ENCODE measurements at places on chromosomes 1 and 21.

GRCh38 chr1:53467391-53467790, 8.2 kb downstream of the DMRTB1 start:
- DNase-seq, result no peak

GRCh38 chr1:231266811-231267322, 25.9 kb downstream of the GNPAT start:
- DNase-seq, result no peak

DNA sequence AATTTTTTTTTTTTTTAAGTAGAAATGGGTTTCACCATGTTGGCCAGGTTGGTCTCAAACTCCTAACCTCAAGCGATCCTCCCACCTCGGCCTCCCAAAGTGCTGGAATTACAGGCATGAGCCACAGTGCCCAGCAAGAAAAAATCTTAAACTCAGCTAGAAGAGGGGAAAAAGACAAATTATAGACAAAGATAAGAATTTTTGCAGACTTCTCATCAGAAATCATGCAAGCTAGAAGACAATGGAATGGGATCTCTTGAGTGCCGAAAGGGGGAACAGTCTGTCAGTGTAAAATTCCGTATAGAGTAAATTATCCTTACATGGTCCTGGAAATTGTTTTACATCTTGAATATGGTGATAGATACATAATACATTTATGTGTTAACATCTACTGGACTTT, 294.4 kb downstream of the CAMTA1 start:
- no peak for DNase-seq

- peak; percentile 58 for DNase-seq
These were observed 2.6 kb upstream of the TOR3A start for GRCh38 chr1:179079113-179079761.

DNA sequence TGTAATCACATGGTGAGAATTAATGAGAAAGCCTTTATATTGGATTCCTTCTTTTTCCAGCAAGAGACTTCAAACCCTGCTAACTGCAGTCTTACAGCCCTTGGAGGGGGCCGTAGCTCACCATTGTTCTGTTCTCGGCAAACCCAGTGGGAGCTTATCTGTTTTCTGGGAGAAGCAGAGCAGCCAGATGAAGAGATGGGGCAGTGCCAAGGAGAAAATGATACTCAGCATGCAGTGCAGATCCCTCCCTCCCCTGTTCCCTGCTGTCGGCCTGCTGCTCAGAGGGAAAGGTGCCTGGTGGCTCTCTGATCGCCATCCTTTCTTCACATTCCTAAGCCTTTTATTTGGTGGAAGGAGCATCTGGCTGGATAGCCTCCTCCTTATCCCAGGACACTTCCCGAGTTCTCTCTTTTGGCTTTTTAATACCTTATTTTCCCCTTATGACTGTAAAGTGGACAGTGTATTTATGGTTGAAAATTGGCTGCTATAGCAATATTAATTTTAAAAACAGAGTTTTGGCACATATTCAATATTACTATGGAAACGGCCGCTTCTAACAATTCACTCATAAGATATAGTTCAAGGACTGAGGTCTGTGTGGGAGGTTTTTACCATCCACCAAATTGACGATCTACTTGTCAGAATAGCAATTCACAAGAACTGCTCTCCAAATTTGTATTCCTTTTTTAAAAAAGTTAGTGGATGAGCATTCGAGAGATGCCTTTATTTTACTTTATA, 203.4 kb downstream of the CRB1 start:
- no peak for DNase-seq

DNA sequence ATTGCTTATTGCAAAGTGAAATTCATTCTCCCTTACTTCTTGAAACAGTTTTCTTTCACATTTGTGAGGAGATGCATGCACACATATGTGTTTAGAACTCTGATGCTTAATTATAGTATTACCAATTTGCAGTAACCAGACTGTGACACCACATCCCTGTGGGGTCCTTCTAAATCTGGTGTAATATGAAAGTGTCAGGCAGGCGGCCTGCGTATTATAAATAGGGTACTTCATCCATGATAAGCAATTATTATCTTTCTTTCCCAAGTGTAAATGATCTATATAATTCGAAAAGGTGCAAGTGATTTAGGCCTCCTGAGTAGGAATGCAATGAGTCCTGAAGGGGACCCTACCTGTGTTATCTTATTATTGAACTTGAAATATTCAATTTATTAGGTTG, 876 bp downstream of the EFCAB7 start:
- no peak for DNase-seq

GRCh38 chr1:56709269-56709880, 64.3 kb downstream of the PRKAA2 start:
- no peak for DNase-seq

All from CD4-positive, alpha-beta T cell treated with Interferon gamma for 1 hour (primary cell).